ENCODE measurements at places on chromosomes 7 and 10.

GRCh38 chr7:158973440-158973839, 117.1 kb downstream of the DYNC2I1 start:
- DNase-seq, result no peak

DNA sequence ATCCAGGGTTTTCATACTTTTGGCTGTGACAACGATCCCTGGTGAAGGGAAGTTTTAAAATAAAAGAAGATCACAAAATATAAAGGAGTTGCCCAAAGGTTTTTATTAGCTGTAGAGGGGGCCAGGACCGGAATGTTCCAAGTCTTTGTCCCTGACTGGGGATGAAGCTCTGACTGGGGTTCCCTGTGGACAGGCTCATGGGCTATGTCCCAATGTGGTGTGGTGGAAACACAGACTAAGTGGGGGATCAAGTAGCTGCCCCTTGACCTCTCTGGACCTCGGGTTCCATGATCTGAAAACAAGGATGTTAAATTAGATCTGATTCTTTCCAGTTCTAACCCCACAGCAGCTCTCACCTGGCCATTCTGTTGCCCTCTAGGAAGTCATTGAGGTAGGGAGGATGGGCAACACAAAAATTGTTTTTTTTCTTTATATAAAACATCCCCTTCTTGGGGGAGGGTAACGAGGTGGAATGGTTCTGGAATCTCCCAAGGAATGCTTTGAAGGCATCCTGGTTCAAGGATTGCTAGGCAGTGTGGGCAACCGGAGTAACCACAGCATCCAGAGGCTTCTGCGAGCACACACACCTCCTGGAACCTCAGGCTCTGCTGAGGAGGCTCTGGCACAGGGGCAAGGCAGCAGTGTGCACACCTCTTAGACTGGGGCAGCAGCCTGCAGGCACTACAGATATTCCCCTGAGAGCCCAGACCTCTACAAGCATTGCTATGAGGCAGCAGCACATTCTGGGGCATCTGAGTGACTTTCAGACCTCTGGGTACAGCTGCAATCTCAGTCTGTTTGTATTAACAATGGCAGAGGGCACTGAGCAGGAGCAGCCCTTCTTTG, 21.4 kb upstream of the CRYGN start:
- DNase-seq, result no peak

- peak; percentile 54 for DNase-seq
Measured at GRCh38 chr7:150568714-150569113, 1.5 kb downstream of the GIMAP4 start.

GRCh38 chr10:110865809-110866482, 5.8 kb upstream of the PDCD4 start:
- DNase-seq, result no peak

- no peak for DNase-seq
Measured at GRCh38 chr10:48748573-48748972, 63.9 kb downstream of the WDFY4 start.

- DNase-seq, result no peak
Measured at GRCh38 chr10:94137747-94138146, 144.0 kb downstream of the PLCE1 start.

- DNase-seq, result no peak
Measured at GRCh38 chr10:44102726-44103255, 282.1 kb downstream of the CXCL12 start.

GRCh38 chr7:104106108-104106905, 101.5 kb downstream of the ORC5 start:
- no peak for DNase-seq

DNA sequence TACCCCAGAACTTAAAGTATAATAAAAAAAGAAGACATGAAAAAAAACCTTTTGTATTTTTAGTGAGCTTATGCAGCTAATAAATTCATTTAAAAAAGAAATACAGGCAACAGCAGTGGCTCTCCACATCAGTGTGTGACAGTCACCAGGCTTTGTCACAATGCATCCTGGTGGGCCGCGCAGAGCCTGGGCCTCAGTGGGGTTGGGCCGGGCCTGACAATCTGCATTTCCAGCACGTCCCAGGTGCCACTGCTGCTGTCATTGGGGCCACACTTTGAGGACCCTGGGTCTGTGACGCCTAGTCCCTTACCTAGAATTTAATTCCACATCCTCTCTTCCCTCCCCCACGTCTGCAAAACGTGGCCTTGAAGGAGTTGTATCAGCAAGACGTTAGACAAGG, 284.5 kb downstream of the ADARB2 start:
- DNase-seq, result no peak

- no peak for DNase-seq
Measured at GRCh38 chr7:85719981-85720953, 533.4 kb upstream of the SEMA3D start.

GRCh38 chr7:151410405-151411390, 860 bp upstream of the WDR86 start:
- DNase-seq, result no peak

GRCh38 chr10:44466236-44466635, 81.3 kb upstream of the CXCL12 start:
- DNase-seq, result no peak

DNA sequence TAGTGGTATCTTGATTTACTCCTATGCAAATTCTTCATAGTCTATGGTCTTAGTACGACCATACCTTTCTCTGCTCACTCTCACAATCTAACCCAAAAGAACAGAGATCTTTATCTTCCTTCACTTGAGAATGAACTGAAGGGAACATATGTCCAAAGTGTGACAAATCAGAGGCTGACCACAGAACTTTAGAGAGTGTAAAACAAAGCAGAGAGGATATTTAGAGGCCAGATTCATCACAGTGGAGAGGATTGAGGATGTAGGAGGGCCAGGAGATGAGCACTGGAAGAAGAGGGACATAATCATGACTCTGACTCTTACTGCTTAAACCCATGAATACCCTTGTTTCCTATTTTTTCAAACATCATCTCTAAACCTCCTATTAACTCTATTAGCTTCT, 935.3 kb upstream of the PHF14 start:
- DNase-seq, result no peak

DNA sequence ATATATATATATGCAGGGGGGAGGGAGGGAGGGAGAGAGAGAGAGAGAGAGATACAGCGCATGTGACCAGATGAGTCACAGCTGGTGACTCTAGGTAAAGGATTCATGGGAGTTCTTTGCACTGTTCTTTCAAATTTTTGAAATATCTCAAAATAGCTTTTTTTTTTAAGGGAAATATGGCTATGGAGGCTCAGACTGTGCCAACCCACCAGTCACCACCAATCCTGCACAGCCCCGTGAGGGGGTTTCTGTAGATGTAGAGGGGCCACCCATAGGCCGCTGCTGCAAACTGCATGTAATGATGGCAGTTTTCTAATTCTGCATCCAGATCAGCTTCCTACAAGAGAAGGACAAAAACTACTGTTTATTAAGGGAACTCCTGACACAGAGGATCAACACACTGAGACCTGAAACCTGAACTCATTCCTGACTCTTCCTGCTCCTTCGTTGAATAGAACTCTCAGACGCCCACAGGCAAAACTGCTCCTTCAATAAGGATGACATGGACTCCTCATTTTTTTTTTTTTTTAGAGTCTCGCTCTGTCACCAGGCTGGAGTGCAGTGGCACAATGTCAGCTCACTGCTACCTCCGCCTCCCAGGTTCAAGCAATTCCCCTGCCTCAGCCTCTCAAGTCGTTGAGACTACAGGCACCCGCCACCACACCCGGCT, 17.3 kb downstream of the DAGLB start:
- no peak for DNase-seq

DNA sequence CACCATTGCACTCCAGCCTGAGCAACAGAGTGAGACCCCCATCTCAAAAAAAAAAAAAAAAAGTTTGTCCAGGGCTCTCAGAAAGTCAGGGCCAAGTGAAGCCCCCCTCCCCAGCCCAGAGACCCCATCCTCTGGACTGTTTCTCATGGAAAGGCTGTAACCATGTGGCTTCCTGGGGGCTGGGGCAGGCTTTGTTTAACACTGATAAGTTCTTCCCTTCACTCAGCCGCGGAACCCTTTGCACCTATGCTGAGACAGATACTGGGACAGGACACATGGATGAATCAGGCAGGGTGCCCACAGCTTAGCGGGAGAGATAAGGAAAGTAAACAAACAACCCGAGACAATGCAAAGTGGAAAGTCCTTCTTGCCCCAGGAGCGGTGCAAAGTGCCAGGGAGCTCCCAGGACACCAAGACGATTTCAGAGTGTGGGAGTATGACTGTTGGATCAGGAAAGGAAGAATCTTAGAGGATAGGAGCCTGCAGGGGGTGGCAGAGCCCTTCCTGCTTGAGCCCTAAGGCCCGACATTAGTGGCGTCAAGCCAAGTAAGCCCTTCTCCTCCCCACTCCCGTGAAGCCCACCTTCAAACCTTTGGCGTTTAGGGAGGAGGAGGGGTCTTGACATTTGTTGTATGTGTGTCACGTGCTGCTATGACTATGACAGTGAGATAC, 11.6 kb downstream of the MLXIPL start:
- DNase-seq, result no peak

- no peak for DNase-seq
Measured at GRCh38 chr7:130365511-130366441, 14.5 kb upstream of the CPA1 start.

- no peak for DNase-seq
Measured at GRCh38 chr10:1650542-1651269, 86.6 kb downstream of the ADARB2 start.

DNA sequence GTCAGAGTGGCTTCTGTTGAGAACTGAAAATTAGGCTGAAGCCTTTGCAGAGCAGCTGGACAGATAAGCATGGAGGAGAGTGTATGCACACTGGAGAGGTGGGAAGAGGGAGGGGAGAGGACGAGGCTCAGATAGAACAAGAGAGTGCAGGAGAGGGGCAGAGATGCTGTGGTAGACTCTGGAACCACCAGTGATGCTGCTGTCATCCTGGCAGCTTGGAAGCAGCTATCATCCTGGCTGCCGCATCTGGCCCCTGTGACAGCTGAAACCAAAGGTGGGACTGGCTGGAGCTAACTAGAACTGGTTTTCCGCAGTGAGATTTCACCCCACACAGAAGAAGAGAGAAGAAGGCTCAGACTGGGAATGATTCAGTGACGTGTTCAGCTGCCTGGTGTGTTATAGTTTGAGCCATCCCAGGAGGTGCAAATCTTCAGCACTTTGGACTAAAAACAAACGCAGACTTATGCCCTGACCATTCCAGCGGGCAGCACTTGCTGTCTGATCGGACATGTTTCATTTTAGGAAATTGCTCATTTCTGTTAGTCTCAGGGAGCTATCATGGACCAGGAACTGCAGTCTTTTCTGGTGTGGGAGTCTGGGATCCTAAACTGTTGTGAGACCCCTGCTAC, 38.4 kb downstream of the EEPD1 start:
- DNase-seq, result no peak

DNA sequence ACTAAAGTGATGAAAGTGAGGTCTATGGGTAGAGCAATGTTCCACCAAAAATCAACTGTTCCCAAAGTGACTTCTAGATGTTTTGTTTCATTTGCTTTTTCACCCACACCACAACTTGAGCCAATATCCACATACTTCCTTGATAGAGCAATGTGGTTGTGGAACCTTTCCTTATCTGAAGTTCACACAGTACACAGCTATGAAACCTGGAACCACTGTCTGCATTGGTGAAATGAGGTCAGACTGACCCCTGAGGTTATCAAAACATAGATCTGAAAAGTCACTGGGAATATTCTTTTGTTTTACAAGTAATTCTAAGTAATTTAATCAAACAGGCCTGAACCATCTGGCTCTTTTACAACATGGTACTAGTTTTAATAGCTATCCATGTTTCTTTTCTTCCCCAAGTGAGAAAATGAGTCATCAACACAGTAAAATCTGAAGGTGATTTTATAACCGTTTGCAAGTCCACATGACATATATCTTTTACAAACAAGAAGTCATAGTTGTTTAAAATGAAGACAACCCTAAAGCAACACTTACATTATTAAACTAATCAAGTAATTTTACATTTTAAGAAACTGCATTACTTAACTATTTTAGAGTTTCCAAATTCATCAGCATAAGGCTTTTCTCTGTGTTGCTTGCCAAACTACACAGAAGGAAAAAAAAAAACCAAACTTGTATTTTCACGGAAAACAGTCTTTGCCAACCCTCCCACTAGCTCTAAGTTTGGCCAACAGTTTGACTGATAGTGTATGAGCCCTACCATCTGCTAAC, 80.3 kb downstream of the LRRC17 start:
- no peak for DNase-seq

GRCh38 chr7:99679032-99679399, 780 bp downstream of the CYP3A5 start:
- no peak for DNase-seq

DNA sequence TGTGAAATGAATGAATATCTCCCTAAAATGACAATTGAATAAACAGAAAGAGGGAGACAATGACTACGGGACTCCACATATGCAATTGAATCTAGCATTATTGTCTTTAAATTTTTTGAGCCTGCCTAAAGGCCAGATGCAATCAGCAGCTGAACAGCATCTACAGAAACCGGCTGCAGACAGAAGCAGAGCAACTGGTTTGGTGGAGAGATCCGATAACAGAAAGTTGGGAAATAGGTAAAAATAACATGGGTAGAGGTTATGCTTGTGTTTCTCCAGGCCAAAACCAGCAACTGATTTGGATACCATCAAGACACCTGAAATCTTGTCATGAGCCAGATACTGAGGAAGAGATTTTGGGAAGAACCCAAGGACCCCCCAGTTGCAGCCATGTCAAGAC, 146.6 kb downstream of the ZNF33B start:
- DNase-seq, result no peak

- no peak for DNase-seq
Measured at GRCh38 chr7:36438211-36438610, 48.5 kb downstream of the ANLN start.

Measured in stimulated activated effector memory CD8-positive, alpha-beta T cell treated with anti-CD3 and anti-CD28 coated beads, Interleukin-12 subunit alpha, Interleukin-12 subunit beta, amount 100 ng/mL, for 72 hours (primary cell).